ENCODE measurements at places on chromosomes 2 and 18.

DNA sequence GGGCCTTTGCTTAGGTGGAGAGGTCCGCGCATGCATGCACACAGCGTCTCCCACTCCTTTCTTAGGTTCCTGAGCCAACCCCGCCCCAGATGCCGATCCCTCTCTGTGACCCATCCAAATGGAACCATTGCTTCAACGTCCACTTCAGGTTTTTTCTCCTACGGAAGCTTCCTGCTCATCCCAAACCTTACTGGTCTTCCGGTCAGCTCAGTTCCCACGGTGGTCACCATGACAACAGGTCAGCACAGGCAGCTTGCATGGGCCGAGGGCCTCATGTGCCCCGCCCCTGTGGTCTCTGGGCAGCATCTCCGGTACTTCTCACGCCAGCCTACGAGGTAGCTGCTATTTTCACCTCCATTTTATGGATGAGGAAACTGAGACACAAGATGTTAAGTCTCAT is 163.7 kb downstream of the SOCS6 start:
- no peak overlapping the region for H3K4me3 ChIP-seq
- no peak for DNase-seq
- no peak overlapping the region for H3K27ac ChIP-seq
- H3K27me3 ChIP-seq: peaks cover 14% of the 10 kb centered on the region
- no peaks in the 10 kb centered on the region for H3K36me3 ChIP-seq
- no peaks in the 10 kb centered on the region for H3K4me1 ChIP-seq

DNA sequence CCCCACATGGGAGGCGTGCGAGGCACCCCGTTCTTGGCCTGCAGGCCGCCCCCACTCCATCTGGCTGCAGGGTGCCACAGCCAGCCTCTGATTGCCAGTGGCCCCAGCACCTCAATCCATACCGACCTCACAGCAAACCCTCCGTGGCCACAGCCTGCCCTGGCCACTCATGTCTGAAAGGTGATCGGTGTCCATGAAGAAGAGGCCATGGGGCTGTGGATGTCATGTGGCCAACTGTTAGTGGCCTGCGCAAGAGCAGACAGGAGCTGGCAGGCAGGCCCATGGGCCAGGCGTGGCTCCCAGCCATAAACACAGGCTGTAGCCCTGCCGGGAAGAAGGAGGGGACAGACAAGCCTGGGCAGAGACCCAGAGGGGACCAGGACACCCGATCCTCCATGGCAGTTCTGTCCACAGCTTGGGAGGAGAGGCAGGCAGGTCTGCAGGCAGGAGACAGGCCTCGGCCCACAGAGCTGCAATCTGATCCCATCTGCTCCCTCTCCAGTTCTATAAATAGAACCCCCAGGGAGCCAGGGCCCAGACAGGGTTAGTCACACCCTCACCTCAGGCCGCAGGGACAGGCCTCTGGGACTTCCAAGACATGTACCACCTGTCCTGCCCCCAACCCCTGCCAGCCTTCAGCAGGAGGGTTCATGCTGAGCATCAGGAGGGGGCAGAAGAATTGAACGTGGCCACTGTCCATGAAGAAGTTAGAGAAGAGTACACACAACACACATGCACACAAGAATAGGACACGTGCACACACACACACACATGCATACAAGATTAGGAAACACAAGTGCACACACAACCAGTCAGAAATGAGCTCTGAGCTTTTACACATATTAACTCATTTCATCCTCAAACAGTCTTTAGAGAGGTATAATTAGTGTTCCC is 16.9 kb downstream of the STEAP3 start:
- no peaks in the 10 kb centered on the region for H3K36me3 ChIP-seq
- no peak overlapping the region for H3K4me3 ChIP-seq
- no peak for DNase-seq

GRCh38 chr18:49936821-49937220 is 123.5 kb upstream of the ACAA2 start:
- H3K27ac ChIP-seq: no peak overlapping the region
- no peaks in the 10 kb centered on the region for H3K4me1 ChIP-seq
- H3K36me3 ChIP-seq: no peaks in the 10 kb centered on the region
- DNase-seq: no peak

GRCh38 chr18:23616258-23616657 is 30.0 kb upstream of the NPC1 start:
- H3K4me1 ChIP-seq: peaks cover 6% of the 10 kb centered on the region
- DNase-seq: no peak
- no peak overlapping the region for H3K4me3 ChIP-seq
- H3K27me3 ChIP-seq: peaks cover 38% of the 10 kb centered on the region

GRCh38 chr2:29129586-29130281 is 14.5 kb downstream of the CLIP4 start:
- no peaks in the 10 kb centered on the region for H3K27me3 ChIP-seq
- no peak for DNase-seq
- H3K36me3 ChIP-seq: peaks cover 35% of the 10 kb centered on the region
- no peak overlapping the region for H3K4me3 ChIP-seq

- H3K4me3 ChIP-seq: no peak overlapping the region
- no peak for DNase-seq
- no peak overlapping the region for H3K27ac ChIP-seq
- peaks cover 5% of the 10 kb centered on the region for H3K4me1 ChIP-seq
- peaks cover 5% of the 10 kb centered on the region for H3K36me3 ChIP-seq
Measured at GRCh38 chr2:46150445-46150955, 146.7 kb upstream of the EPAS1 start.
